ENCODE measurements at places on chromosomes 12 and 14. TPM values are rescaled to one million over a fixed set of nuclear protein-coding genes. Genes with fewer than 3 reads are reported as not detected.

DNA sequence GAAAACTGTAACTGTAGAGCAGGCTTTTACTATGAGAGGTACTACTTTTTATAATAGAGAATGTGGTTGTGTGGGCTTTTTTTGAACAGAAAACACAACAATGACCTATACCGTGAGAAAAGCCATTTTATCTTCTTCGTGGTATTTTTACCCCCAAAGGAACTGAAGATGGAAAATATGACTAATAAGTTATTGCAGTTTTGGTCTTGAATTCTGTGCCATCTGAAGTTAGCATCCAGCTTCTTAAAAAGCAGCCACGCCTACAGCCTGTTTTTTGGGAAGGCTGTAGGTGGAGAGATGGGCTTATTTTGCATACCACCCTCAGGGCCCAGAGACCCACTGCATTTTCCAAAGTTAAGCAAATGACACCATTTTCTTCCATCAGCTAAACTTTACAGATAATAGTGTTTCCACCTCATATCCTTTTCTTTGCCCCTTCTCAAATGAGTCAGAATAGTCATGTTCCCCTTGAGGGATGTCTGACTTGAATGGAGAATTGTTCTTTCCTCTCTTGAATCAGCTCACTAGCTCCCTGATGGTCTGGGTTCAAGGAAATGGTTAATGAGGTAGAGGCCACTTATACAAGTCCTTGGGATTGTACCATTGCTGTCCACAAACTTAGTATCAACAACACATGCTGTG is 53.0 kb downstream of the TBC1D30 start:
- no peak for DNase-seq

- DNase-seq: no peak
These were observed 64.1 kb downstream of the PPM1A start for GRCh38 chr14:60313093-60313492.

GRCh38 chr12:113127791-113128199 is 7.8 kb downstream of the RASAL1 start:
- no peak for DNase-seq

DNA sequence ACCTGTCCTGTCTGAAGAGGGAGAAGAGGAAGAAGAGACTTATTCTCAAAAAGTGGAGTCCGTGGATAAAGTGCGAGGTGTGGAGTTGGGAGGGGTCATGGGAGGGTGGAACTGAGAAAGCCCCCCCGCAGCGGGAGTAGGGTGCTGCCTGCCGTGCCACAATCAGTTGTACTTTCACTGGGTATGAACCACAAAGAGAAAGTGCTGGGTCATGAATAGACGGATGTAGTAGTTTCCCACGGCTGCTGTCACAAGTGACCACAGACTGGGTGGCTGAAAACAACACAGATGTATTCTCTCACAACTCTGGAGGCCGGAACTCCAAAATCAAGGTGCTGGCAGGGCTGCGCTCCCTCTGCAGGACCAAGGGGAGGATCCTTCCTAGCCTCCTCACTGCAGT is 5.5 kb downstream of the DNAH10 start:
- DNase-seq: no peak

GRCh38 chr12:118373616-118374015 is 909 bp upstream of the TAOK3 start:
- no peak for DNase-seq

DNA sequence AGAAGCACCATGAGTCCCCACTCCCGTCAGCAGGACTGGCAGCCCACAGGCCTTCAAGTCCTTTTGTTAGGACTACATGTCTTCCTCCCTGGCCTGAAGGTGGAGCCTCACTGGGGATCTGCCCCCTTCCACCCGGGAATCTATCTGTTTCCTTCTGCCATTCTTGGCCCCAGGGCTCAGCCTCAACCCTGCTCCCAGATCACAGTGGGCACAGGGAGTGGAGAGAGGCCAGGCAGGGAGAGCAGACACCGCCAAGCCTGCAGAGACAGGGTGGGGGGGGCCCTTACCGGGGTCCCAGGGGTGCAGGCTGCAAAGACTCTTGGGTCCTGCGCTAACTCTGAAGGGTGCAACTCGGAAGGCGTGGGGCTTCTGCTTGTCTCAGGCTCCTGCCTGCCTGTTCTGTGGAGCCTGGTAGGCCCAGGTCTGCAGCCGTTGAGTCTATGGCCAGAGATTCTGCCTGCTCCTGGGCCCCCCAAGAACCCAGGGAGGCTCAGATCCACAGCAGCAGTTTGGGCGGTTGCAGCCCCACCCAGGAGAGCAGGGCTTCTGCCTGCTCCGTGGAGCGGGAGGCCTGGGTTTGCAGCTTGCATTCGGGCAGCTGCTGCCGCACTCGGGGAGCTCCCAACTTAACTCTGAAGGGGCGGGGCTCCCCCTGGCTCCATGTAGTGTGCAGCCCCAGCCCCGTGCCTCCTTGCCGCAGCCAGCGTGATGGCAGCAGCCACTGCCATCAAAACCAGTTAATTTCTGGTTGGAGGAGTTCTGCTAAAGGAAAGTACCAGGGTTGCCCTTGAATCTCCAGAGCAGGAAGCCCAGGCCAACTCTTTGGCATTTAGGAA is 21.7 kb upstream of the PLBD1 start:
- DNase-seq: no peak

DNA sequence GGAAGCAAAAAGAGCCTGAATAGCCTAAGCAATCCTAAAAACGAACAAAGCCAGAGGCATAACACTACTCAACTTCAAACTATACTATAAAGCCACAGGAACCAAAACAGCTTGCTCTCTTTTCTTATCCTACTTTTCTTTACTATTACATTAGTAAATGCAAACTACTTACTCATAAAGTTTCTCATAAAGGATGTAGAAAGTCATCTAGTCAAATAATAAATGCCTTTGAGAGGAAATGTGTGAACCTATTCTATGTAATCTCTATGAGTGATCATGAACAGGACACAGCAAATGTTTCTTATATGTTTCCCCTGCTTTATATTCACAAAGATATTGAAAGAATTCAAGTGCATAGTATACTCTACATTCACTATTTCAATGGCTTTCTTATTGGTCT is 176.9 kb upstream of the MDGA2 start:
- no peak for DNase-seq

- no peak for DNase-seq
These were observed 747 bp downstream of the IRF2BPL start for GRCh38 chr14:77027538-77028383.

DNA sequence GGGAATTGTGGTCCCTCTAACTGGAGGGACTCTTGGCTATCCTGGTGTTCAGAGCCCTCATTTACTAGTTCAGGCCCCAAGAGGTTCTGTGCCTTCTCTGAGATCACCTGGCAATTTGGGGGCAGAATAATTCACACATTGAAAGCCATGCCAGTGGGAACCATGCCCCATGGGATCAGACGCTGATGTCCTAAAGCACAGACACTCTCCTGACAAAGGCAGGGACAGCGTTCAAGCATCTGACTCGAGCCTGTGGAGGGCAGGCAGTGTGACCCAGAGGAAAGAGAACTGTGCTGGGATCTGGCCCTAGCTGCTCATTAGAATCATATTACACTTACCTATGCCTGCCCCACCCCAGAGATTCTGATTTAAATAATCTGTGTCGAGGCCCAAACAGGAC is 2.4 kb upstream of the ASB2 start:
- DNase-seq: no peak

DNA sequence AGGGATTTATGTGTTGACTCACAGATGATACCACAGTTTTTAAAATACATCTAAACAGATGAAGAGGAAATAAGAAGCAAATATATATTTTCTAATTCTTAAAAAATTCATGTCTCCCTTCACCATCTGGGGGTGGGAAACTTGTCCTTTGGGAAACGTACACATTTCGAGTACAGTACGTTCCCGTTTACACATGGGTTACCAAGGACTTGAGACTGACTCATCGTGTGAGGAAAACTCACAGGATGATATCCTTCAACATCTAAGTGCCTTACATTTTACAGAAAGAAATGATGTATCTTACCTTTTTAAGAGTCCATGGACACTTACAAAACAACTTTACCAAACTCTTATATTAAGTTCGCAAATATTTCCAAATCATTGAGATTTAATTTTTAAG is 16.0 kb upstream of the FBLN5 start:
- no peak for DNase-seq

DNA sequence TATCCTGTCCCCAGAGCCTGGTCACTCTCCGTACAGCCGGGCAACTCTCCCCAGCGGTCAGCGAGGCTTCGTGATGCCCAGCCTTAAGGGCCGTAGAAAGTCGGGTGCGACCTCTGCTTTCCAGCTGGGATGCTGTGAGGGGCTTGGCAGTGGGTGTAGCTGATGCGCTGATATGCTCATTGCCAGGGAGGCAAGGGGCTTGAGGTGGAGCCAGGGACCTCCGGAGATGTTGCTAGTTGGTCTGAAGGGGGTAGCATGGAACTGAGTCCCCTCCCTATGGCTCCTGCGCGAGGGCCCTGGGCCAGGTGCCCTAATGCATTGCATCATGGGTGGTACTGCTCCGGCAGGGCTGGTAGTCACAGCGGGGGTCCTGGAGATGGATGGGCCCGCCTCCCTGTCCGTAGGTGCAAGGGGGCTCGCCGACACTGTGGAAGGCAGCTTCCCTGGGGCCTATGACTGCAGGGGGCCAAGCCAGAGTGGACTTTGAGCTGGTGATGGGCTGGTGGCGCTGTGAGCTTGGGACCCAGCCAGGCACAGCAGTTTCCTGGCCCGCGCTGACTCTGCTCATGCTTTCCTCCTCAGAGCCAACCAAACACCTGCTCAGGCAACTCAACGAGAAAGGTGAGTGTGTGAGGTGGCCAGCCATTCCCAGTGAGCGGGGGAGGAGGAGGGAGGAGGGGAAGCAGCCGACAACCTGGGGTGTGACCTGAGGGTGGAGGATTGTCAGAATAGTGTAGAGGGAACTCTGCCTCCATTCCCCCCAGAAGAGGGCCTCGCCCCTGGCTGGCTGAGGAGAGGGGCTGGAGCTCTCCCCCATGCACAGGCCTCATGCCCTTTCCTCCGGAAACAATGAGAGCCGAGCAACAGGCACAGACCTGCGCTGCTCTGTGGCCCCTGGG is 32.3 kb downstream of the PLEKHG3 start:
- no peak for DNase-seq

Gene GLIPR1
- 29.1 TPM for total RNA-seq

Gene CLEC1A
- 7.0 TPM for total RNA-seq

Gene LRRC43
- total RNA-seq: 0.84 TPM

Gene IPO8
- total RNA-seq: 41.9 TPM

Gene PTPN21
- total RNA-seq: 14.3 TPM

Gene SELPLG
- 45.6 TPM for total RNA-seq

Gene SLC7A8
- total RNA-seq: 40.2 TPM

Gene GZMH
- 1.4 TPM for total RNA-seq

All from omental fat pad (tissue), 4 donors.